GM12878 (cell line): ENCODE measurements at places on chromosomes 16 and 17. TPM values are rescaled to one million over a fixed set of nuclear protein-coding genes. Genes with fewer than 3 reads are reported as not detected.

Gene FOXN1
- total RNA-seq, result not detected in 2 replicates

Gene ESRP2
- 0.08 and 0.29 TPM in 2 replicates for total RNA-seq

Gene EZH1
- total RNA-seq, result 15.7 and 22.1 TPM in 2 replicates

Gene FBXW10B
- not detected in 2 replicates for total RNA-seq

Gene PRR29
- 0.26 TPM in 1 of 2 replicates, not detected in the other for total RNA-seq

Gene SOCS1
- 35.4 and 37.2 TPM in 2 replicates for total RNA-seq

Gene RPRML
- total RNA-seq, result not detected in 2 replicates

Gene SP6
- total RNA-seq, result 0.05 TPM in 1 of 2 replicates, not detected in the other

Gene ABCA8
- total RNA-seq, result 0.15 and 0.19 TPM in 2 replicates

Gene HEATR9
- total RNA-seq, result 0.21 and 0.53 TPM in 2 replicates

Gene PIK3R6
- total RNA-seq, result 76.7 and 81.7 TPM in 2 replicates

Gene KCNAB3
- 3.9 and 7.0 TPM in 2 replicates for total RNA-seq

Gene TBX4
- not detected in 2 replicates for total RNA-seq
